ENCODE measurements at places on chromosomes 6 and 20.

DNA sequence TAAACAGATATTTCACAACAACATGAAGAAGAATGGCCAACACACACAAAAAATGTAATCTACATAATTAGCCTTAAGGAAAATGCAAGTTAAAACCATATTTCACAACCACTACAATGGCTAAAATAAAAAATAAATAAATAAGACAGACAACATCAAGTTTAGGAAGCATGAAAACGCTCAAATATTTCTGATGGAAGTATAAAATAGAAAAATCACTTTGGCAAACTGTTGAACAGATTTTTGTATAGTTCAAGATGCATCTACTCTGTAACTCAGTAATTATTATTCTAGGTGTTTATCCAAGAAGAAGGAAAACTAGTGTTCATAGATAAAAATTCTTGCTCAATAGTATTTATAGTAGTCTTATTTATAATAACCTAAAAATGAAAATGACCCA, 1410.1 kb upstream of the ADGRB3 start:
- DNase-seq, result no peak

DNA sequence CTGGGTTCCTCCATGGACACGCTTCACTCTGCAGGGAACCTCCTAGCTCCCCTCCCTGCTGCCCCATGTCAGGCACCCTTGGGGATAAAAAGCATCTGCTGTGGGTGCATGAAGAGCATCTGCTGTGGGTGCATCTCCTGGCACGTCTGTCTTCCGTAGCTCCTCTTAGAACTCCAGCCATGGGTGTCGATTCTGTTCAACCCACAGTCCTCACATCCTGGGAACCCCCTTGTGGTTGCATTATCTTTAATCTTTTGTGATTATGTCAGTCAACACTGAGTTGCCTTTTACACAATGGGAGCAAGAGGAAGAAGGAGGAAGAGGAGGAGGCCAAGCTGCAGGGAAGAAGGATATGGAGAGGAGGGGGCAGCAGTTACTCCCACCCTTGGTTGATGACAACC, 24.1 kb upstream of the CCR6 start:
- DNase-seq, result no peak

DNA sequence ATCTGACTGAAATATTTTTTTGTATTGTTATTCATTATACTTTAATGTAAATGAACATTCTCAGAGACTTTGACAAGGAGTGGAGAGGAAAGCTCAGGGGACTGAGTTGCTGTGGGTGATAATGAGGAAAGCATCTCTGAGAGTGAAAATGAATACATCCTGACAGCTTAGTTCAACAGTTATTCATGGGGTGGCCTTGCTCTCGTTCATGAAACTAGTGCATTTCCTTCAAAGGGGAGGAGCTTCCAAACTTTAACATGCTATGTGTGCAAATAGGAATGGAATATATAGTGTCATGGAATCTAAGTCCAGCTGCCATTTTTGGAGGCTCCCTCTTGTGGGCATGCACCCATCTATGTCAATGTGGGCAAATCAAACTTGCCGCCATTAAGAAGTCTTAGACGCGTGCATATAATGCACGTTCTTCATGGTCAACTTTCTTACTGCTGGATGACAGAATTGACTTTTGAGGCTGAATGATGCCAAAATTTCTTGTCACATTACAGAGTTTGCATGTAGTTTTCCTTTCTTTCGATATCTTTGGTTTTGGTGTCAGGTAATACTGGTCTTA, 124.3 kb upstream of the TMEM170B start:
- no peak for DNase-seq

- DNase-seq, result no peak
Observed at GRCh38 chr6:34912715-34913464, 23.8 kb downstream of the ANKS1A start.

- DNase-seq, result no peak
Observed at GRCh38 chr20:25054995-25055629, 2.8 kb downstream of the ACSS1 start.

DNA sequence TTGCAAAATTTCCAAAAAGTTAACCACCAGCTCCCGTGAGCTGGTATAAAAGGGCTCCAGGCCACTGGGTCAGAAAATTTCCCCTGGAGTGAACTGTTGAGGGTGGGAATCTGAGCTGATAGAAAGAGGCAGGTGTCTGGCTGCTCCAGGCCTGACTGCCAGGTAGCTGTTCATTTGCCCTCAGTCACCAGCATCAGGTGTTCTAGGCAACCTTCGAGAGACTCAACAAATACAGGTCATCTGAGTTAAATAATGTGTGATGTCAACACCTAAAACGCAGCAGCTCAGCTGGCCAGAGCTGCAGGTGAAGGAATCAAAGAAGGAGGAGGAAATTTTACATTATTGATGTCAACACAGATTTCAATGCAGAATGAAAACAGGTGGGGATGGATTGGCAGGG, 46.7 kb downstream of the KCNK5 start:
- no peak for DNase-seq

- DNase-seq, result no peak
Observed at GRCh38 chr6:356828-357251, 34.7 kb upstream of the IRF4 start.

GRCh38 chr20:38260378-38261053, at the start of gene KIAA1755:
TSS of gene KIAA1755 (minus strand) at chr20:38260735. CDS start at chr20:38260500, 235 bp downstream.
- no peak for DNase-seq

DNA sequence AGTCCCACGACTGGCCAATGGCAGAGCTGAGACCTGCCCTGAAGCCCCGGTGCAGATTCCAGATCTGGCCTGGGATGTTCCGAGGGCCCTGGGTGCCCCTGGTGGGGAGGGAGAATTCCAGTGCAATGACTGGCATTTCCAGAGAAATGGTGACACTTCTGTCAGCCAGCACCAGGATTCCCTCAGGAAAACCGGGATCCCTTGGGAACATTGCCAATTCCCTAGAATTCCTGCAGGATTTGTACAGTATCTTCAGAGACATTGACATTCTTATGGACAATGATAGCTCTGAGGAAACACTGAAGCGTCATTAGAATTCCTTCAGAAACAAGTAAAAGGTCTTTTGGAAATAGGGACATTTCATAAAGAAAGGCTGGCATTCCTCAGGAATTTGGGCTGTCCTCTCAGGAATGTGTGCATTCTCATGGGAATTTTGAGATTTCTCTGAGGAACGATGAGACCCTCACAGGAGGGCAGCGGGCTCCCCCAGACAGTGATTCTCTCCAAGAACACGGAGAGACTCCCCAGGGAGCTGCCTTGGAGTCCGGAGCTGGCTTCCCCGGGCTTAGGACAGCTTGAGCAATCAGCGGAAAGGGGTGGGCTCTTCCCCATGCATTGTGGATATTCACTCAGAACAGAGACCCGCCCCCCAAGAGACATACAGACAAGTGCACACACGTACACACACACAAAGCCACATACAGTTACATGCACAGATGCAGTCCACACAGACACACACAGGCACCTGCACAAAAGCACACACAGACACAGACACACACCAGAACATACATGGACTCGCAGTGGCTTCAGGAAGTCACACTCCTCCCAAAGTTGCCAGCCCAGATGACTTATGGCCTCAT, 35.2 kb upstream of the BPIFA2 start:
- DNase-seq, result no peak

DNA sequence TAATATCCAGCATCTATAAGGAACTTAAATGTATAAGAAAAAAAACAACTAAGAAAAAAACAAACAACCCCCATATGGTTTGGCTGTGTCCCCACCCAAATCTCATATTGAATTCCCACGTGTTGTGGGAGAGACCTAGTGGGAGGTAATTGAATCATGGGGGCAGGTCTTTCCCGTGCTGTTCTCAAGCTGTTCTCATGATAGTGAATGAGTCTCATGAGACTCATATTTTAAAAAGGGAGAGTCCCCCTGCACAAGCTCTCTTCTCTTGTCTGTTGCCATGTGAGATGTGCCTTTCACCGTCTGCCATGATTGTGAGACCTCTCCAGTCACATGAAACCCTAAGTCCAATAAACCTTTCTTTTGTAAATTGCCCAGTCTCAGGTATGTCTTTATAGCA, 105.7 kb upstream of the GJE1 start:
- no peak for DNase-seq

GRCh38 chr6:141321493-141322347, 811.0 kb upstream of the GJE1 start:
- DNase-seq, result no peak

DNA sequence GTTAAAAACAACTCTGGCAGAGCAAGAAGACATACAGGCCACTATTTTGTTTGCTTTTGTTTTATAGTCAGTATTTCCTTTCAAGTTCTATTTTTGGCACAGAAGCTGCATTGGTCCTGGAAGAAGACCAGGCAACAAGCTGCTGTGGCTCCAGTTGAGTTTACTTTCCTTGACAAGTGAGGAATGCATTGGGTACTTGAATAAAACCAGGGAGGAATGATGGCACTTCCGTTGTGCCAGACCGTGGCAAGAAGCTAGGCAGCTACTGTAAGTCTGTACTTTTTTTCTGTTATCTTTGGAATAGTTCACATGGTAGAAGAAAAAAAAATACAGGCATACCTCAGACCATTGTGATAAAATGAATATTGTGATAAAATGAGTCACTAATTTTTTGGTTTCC, 66.3 kb downstream of the NCOA3 start:
- DNase-seq, result no peak

GRCh38 chr6:158184608-158185007, 16.5 kb downstream of the GTF2H5 start:
- DNase-seq, result no peak

GRCh38 chr6:149988550-149989346, 25.0 kb downstream of the ULBP1 start:
- DNase-seq, result no peak

DNA sequence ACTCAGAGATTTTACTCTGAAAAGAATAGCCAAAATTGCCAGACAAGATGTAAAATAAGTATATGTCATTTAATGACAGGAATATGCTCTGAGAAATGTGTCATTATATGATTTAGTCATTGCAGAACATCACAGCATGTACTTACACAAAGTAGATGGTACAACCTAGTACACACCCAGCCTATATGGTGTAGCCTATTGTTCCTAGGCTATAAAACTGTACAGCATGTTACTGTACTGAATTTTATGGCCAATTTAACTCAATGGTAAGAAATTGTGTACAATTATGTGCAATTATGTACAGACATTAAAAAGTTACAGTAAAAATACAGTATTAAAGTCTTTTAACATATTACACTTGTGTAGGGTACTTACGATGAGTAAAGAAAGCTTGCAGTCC, 311.9 kb upstream of the EPHA7 start:
- no peak for DNase-seq

All from stimulated activated CD8-positive, alpha-beta memory T cell treated with anti-CD3 and anti-CD28 coated beads, Interleukin-2, amount 100 ng/mL, for 1 hour (primary cell).